ENCODE measurements at places on chromosomes 16 and 17.

- DNase-seq, result no peak
Measured at GRCh38 chr16:76705892-76706291, 428.7 kb downstream of the CNTNAP4 start.

DNA sequence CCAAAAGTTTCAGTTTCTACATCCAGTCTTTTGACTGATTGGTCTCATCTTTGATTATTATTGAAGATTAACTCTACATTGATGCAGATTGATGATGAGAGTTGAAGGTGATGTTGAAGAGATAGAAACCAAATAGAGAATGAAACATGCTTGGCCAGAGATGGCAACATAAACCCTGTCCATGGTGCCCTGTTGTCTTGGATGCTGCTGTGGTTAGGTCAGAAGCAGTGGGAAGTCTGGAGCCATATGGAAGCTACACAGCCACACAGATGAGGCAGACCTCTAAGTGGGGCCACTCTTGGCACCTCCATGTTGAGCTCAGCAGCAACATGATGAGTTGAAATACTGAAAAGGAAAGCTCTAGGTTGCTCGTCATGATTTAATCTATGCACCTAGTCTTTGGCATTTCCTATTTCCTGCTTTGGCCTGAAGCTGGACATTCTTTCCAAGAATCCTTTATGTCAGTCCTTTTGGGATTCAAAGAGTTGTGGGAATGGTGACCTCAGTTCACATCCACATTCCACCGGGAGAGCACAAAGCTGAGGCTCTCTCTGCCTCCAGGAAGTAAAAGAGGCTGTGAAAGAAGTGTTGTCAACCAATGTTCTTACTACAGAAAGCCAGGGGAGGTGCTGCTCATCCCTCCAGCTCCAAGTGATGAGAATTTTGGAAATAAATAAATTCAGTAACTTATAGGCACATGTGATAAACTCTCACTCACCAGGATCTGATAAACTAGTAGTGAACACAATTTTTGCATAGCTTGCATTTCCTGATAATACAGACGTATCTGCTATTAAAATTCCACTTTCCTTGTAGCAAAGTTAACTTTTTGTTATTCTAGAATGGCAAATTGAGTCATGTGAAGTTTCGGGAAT lies 127.7 kb upstream of the MAF start:
- DNase-seq, result no peak

- DNase-seq, result no peak
Measured at GRCh38 chr16:1691276-1691675, 13.2 kb downstream of the JPT2 start.

- no peak for DNase-seq
Measured at GRCh38 chr16:72635104-72635503, 412.8 kb downstream of the ZFHX3 start.

DNA sequence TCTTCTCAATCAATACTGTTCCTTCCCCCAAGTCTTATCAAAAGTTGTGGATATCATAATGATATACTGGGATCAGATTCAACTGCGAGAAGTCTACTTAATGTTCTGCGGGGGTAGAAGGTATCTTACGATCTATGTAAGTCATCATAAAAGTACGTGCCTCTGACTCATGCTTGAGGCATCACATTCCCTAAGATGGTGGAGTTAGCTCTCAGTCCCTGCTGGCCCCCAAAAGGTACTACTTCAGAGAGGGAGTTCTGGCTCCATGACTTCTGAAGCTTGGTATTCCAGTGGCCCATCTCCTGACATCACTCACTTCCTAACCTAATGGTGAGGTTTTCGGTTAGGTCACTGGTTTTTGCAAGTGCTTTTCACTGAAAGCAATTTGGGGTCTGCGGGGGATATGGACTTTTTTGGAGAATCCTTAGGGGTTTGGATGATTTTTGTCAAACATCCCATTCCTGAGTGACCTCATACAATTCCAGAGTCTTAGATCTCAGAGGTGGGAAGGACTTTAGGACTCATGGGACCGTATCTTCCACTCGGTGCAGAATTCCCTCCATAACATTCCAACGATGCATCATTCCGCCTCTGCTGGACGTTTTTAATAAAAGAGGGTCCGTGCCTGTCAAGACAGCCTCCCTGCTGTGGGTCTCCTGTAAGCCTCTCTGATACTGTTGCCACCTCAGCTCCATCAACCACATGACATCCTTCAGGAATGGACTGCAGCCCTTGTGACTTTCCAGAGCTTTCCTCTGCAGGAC lies 74.3 kb downstream of the DYNLRB2 start:
- no peak for DNase-seq

- no peak for DNase-seq
Measured at GRCh38 chr16:75121949-75122568, 5.5 kb upstream of the LDHD start.

- peak; percentile 55 for DNase-seq
Measured at GRCh38 chr16:85491058-85491771, 121.9 kb upstream of the GSE1 start.

- DNase-seq, result no peak
Measured at GRCh38 chr17:68955181-68955841, at the start of gene ABCA8. ABCA8 (minus strand) TSS chr17:68955392; CDS start chr17:68942034, 13,358 bp downstream.

- DNase-seq, result no peak
Measured at GRCh38 chr16:25155553-25156460, 44.3 kb downstream of the LCMT1 start.

- peak; percentile 26 for DNase-seq
Measured at GRCh38 chr16:51244887-51245657, 94.0 kb upstream of the SALL1 start.

- DNase-seq, result no peak
Measured at GRCh38 chr16:27901956-27902355, 161.6 kb downstream of the GSG1L start.

- DNase-seq, result no peak
Measured at GRCh38 chr17:81323083-81323369, 27.9 kb upstream of the SLC38A10 start.

- no peak for DNase-seq
Measured at GRCh38 chr16:78177987-78178386, 78.5 kb downstream of the WWOX start.

- no peak for DNase-seq
Measured at GRCh38 chr17:6365200-6365943, 69.5 kb downstream of the AIPL1 start.

GRCh38 chr16:80468029-80468428 lies 72.8 kb upstream of the DYNLRB2 start:
- DNase-seq, result no peak

- DNase-seq, result peak; percentile 80
Measured at GRCh38 chr17:47978324-47978723, 7.4 kb downstream of the CDK5RAP3 start.

GRCh38 chr16:8751481-8752311 lies 45.7 kb downstream of the TMEM186 start:
- DNase-seq, result no peak

GRCh38 chr17:78526231-78527025 lies 50.8 kb downstream of the DNAH17 start:
- no peak for DNase-seq

DNA sequence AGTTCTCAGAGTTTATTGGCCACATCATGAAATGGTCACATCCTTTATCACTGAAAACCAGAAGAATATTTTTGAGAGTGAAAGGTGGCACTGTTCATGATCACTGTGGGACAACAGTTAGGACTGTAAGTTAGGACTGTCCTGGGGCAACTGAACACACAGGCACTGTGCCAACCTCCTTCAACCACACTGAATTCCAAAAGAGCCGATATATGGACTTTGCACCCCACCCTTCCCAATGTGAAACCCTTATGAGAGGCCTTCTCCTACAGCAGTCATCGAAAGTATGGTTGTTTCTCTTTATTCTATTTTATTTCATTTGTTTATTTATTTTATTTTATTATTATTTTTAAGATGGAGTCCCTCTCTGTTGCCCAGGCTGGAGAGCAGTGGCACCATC lies 353.5 kb downstream of the TOX3 start:
- DNase-seq, result no peak

- DNase-seq, result no peak
Measured at GRCh38 chr17:59299400-59300092, 31.9 kb upstream of the YPEL2 start.

DNA sequence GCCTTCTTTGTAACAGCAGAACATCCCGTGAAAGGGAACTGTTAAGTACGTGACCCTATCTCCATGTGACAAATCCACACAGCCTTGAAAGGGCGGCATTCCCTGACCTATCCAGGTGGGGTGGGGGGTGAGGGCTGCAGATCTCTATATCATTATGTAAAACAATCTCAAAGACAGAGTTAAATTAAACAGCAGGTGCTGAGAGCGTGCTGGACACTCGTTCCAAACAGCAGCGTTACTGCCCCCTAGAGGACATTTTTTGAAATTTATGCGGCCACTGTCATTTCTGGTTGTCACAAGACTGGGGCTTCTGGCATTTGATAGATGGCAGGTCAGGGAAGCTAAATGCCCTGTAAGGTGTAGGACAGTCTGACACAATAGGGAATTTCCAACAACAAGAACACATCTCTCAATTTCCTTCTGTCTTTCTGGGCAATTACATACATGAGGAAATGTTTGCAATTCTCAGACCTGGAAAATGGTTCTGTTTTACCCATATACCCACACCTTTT lies 6.7 kb upstream of the SLC25A39 start:
- DNase-seq, result peak; percentile 77

DNA sequence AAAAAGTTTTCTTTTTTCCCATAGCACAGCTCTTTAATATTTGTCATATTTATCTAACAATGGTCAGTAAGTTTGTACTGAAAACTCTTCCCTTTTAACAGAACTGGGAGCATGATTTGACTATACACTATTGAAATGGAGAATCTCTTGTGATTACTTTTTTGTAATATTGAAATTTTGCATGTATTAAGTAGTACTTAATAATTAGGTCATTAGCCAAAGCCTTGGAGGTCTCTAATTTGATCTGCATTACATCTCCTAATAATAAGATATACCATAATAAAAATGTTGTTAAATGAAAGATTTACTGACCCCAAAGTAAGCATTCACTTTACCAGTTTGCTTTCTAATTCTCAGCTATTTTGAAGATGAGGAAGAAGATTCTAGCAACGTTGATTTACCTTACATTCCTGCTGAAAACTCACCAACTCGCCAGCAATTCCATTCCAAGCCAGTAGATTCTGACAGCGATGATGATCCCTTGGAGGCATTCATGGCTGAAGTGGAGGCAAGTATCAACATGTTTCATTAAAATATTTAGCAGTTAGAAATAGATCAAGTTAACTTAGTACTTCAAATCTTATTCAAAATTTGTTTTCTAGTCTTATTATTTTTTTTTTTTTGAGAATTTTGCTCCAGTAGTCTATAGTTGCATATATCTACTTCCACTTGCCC lies 18.2 kb downstream of the DDX42 start:
- no peak for DNase-seq

DNA sequence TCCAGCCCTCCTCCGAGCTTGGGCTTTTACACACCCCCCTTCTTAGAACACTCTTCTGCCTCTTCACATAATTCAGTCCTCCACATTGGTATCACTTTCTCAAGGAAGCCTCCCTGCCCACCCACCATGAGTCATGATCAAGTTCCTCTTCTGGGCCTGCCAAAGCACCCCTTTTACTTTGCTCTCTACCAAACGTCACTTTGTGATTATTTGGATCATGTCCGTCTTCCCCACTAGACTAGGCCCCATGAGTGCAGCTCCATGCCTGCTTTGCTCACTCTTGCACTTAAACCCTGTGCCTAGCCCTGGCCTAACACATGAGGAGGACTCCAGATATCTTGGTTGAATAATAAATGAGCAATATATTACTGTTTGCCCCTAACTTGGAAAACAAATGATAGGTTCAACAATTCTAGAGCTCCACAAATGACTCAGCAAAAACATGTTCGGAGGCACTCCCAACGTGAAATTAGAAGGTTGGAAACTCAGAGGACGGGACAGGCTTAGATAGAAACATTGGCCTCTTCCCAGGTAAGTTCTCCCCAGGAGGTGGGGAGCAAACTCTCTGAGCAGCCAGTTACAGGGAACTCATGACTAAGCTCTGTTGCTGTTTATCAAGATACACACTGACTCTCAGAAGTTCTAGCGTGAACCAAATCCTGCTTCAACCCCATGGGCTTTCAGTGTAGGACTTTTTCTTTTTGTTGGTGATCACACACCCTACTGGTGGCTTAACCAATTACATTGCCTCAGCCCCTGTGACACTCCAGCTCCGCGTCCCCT lies 28.3 kb downstream of the G6PC1 start:
- DNase-seq, result peak; percentile 21

- DNase-seq, result no peak
Measured at GRCh38 chr17:80653856-80654255, 109.2 kb downstream of the RPTOR start.

DNA sequence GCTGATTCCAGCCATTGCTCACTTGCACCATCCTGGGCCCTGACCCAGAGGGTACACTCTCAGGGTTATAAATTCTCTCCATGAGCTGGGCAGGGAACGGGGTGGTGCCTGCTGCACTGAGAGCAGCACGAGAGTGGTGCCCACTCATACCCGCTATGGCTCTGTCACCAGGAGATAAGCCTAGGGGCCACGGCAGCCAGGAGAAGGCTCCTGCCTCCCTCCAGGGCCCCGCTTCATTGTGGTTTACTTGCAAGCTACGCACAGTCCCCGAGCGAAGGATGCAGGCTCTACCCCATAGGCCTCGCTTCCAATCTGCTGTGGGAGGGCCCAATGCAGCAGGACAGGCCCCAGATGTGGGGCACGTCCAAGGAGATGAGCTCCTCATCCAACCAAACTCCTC lies 48.5 kb downstream of the VAC14 start:
- DNase-seq, result no peak

- no peak for DNase-seq
Measured at GRCh38 chr16:29112755-29113347, 128.0 kb downstream of the LAT start.

DNA sequence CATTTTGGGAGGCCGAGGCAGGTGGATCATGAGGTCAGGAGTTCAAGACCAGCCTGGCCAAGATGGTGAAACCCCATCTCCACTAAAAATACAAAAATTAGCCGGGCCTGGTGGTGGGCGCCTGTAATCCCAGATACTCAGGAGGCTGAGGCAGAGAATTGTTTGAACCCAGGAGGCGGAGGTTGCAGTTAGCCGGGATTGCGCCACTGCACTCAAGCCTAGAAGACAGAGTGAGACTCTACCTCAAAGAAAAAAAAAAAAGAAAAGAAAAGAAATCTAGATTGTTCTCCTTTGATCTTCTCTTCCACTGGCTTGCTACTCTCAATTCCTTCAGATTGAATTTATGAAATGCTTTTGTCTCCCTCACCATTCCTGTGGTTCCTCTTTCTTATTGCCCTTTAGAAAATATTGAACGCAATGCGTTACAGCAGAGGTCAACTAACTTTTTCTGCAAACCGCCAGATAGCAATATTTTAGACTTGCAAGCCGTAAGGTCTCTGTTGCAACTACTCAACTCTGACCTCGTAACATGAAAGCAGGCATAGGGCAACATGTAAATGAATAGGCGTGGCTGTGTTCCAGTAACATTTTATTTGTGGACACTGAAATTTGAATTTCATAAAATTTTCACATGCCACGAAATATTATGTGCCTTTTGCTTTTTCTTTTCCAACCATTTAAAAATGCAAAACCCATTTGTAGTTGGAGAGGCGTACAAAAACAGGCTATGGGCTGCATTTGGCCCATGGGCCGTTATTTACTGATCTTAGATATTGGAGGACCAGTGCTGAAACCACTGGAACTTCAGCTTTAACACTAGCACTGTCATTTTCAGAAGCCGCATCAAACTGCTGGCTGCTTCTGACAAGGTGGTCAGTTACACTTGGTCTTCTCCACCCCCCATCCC lies 24.8 kb downstream of the PITPNC1 start:
- no peak for DNase-seq

GRCh38 chr17:1058423-1059130 lies 61.6 kb downstream of the TIMM22 start:
- DNase-seq, result no peak

- no peak for DNase-seq
Measured at GRCh38 chr17:74012465-74012864, 191.0 kb upstream of the RPL38 start.

- no peak for DNase-seq
Measured at GRCh38 chr17:2681650-2682049, 29.9 kb downstream of the CLUH start.

All from nephron progenitor cell (in vitro differentiated cells).